Upper lobe of right lung (tissue), 1 donor: ENCODE measurements at places on chromosomes 2 and 18. TPM values are rescaled to one million over a fixed set of nuclear protein-coding genes. Genes with fewer than 3 reads are reported as not detected.

- DNase-seq, result no peak
- no peak overlapping the region for H3K27ac ChIP-seq
- H3K27me3 ChIP-seq, result no peaks in the 10 kb centered on the region
- H3K4me1 ChIP-seq, result peaks cover 10% of the 10 kb centered on the region
Measured at GRCh38 chr2:216739035-216739434, 43.7 kb upstream of the IGFBP5 start.

DNA sequence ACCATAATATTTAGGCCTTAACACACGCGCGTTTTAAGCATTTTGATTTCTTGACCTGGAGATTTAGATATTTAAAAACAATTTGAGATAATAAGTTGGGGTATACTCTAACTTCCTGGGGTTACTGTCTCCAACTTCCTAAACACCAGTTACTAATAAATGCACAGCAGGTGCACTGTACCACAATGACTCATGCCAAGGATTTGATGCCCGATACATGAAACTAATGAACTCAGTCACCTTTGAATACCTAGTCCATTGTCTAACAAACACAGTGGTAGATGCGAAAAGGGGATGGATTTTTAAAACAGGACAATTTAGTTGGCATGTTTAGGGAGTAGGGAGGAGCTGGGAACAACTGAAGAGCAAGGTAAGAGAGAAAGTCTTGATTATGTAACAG, 21.2 kb downstream of the CABYR start:
- H3K27ac ChIP-seq, result no peak overlapping the region
- no peaks in the 10 kb centered on the region for H3K4me1 ChIP-seq
- H3K27me3 ChIP-seq, result no peaks in the 10 kb centered on the region
- H3K36me3 ChIP-seq, result peaks cover 45% of the 10 kb centered on the region
- DNase-seq, result no peak

DNA sequence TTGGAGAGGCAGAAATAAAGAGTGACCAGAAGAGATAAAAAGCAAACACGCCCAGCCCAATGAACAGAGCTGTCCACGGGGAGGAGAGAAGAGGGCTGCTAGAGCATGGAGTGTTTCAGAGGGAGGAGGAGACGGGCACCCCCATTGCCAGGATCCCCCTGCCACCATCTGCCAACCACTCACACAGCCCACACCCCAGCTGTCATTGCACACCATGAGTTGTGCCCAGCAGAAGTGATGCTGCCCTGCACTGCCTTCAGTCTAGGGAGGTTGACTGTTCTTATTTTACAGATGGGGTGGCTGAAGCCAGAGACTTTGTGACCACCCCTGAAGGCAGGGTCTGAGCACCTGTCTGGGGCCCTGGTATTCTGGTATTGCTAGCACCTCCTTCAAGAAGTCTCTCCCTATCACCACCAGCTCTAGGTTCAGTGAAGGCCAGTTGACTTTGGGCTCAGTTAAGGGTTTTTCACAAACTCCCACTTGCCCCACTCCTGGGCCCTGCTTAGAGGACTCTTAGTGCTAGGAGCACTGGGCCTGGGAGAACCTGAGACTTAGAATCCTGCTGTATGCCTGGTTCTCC, 2.4 kb downstream of the FABP1 start:
- no peak overlapping the region for H3K4me3 ChIP-seq
- no peaks in the 10 kb centered on the region for H3K4me1 ChIP-seq
- DNase-seq, result no peak

GRCh38 chr2:88933980-88934379, 242.5 kb downstream of the RPIA start:
- H3K36me3 ChIP-seq, result no peaks in the 10 kb centered on the region
- H3K27me3 ChIP-seq, result no peaks in the 10 kb centered on the region
- no peak overlapping the region for H3K4me3 ChIP-seq
- no peaks in the 10 kb centered on the region for H3K4me1 ChIP-seq
- no peak overlapping the region for H3K27ac ChIP-seq

- DNase-seq, result peak; percentile 88
- no peaks in the 10 kb centered on the region for H3K36me3 ChIP-seq
- peak overlapping the region; percentile 78 for H3K27ac ChIP-seq
- no peak overlapping the region for H3K4me3 ChIP-seq
- H3K27me3 ChIP-seq, result no peaks in the 10 kb centered on the region
Measured at GRCh38 chr2:100197631-100198153, 55.3 kb upstream of the AFF3 start.

GRCh38 chr18:71371951-71372605, 1083.2 kb downstream of the SOCS6 start:
- H3K27ac ChIP-seq, result no peak overlapping the region
- H3K4me3 ChIP-seq, result no peak overlapping the region
- DNase-seq, result no peak
- no peaks in the 10 kb centered on the region for H3K4me1 ChIP-seq

DNA sequence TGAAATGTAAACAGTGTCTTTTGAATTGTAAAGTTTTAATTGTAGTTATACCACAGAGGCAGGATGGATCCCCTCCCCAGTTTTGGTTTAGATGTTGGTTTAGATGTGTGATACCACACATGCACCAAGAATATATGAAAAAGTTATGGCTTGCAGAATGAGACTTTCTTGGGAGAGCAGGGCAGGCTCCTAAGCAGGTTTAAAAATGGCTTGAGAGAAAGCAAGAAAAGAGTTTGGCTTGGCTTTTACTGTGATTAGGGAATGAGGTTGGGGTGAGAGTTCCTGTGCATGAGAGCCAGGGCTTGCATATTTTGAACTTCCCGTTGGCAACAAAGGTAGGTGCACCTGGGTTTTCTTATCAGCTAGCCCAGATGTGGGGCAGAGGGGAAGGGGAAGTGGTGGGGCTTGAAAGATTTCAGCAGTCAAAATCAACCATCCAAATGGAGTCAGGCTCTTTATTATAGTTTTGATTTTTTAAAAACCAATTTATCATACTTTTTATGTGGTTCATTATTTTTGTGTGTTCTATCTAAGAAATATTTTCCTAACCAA, 246.9 kb downstream of the MTX2 start:
- no peak overlapping the region for H3K27ac ChIP-seq
- H3K4me3 ChIP-seq, result no peak overlapping the region
- DNase-seq, result no peak

GRCh38 chr18:73669297-73669696, 478.3 kb downstream of the FBXO15 start:
- no peaks in the 10 kb centered on the region for H3K27me3 ChIP-seq
- H3K4me3 ChIP-seq, result no peak overlapping the region
- H3K4me1 ChIP-seq, result no peaks in the 10 kb centered on the region

DNA sequence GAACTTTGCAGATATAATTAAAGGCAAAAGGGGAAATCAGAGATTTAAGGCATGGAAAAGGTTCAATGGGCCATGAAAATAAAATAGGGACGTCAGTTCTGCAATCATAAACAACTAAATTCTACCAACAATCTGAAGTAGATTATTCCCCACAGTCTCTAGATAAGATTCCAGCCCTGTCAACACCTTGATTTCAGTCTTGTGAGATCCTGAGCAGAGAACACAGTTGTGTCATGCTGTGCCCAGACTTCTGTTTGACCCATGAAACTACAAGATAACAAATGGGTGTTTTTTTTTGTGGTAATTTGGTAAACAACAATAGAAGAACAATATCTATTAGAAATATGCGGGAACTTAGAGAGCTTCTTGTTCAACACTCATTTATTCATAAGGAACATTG, 66.2 kb upstream of the RIT2 start:
- no peak overlapping the region for H3K27ac ChIP-seq
- H3K4me3 ChIP-seq, result no peak overlapping the region
- no peaks in the 10 kb centered on the region for H3K36me3 ChIP-seq
- no peaks in the 10 kb centered on the region for H3K27me3 ChIP-seq
- H3K4me1 ChIP-seq, result no peaks in the 10 kb centered on the region
- no peak for DNase-seq

DNA sequence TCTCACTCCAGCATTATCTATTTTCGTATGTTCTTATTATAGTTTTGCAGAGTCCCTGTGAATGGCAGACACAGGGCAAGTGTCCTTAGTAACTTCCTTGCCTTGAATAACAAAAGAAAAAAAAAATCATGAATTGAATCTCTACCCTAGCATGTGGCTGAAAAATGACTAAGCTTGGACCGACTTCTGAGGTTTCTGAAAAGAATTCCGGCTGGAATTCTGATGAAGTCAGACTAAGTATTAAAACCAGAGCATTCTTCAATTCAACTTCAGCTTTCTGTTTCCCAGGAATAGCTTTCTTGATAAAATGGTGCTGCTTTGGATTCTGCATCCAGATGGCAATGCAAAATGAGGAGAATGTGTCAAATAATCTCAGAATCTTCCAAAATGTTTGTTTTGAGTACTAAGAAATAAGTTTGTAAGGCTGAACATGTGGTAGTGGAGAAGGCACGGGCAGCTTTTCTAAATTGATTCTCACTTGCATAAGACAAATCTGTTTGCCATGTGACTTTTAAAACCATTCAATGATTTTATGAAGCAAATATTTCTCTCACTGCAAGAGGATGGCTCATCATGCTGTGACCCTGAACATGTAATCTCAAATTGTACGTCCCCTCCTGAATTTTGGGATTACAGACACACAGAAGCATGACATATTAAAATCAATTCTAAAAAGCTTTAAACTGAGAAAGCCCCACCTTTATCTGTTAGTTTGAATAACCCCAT, 1462.8 kb upstream of the LRRTM1 start:
- no peaks in the 10 kb centered on the region for H3K27me3 ChIP-seq
- no peak overlapping the region for H3K27ac ChIP-seq
- H3K4me3 ChIP-seq, result no peak overlapping the region
- no peaks in the 10 kb centered on the region for H3K4me1 ChIP-seq
- H3K36me3 ChIP-seq, result no peaks in the 10 kb centered on the region
- no peak for DNase-seq

GRCh38 chr2:150681120-150681804, 193.8 kb upstream of the RND3 start:
- no peaks in the 10 kb centered on the region for H3K36me3 ChIP-seq
- no peaks in the 10 kb centered on the region for H3K27me3 ChIP-seq
- no peak for DNase-seq

- H3K36me3 ChIP-seq, result no peaks in the 10 kb centered on the region
- H3K27ac ChIP-seq, result no peak overlapping the region
- no peak overlapping the region for H3K4me3 ChIP-seq
- H3K4me1 ChIP-seq, result peaks cover 10% of the 10 kb centered on the region
Measured at GRCh38 chr18:8726281-8726680, 20.9 kb downstream of the MTCL1 start.

GRCh38 chr2:129464036-129464435, 515.4 kb upstream of the RAB6C start:
- no peak overlapping the region for H3K4me3 ChIP-seq
- no peaks in the 10 kb centered on the region for H3K36me3 ChIP-seq
- H3K27me3 ChIP-seq, result no peaks in the 10 kb centered on the region
- no peaks in the 10 kb centered on the region for H3K4me1 ChIP-seq
- DNase-seq, result no peak

- no peak for DNase-seq
- no peaks in the 10 kb centered on the region for H3K27me3 ChIP-seq
- no peaks in the 10 kb centered on the region for H3K4me1 ChIP-seq
- H3K4me3 ChIP-seq, result no peak overlapping the region
Measured at GRCh38 chr2:57862153-57862552, 184.5 kb upstream of the VRK2 start.

- H3K27ac ChIP-seq, result no peak overlapping the region
- no peak overlapping the region for H3K4me3 ChIP-seq
- no peak for DNase-seq
- no peaks in the 10 kb centered on the region for H3K27me3 ChIP-seq
Measured at GRCh38 chr2:190094316-190094871, 31.9 kb upstream of the MSTN start.

DNA sequence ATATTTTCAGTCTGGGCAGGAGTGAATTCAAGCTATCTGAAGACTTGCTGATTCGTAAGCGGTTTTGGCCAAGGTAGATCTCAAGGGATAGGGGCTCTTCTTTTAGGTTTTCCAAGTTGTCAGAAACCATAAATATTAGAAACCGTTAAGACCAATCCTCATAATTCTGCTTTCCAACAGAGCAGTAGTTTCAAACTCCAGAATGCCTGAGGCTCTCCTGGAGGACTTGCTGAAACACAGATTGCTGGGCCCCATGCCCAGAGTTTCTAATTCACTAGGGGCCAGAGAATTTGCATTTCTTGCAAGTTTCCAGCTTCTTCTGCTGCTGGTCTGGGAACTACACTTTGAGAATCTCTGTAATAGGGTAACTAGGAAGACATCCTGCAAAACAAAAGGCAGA, 1855.7 kb upstream of the CELF4 start:
- no peak overlapping the region for H3K4me3 ChIP-seq
- no peak overlapping the region for H3K27ac ChIP-seq
- no peaks in the 10 kb centered on the region for H3K27me3 ChIP-seq
- no peaks in the 10 kb centered on the region for H3K36me3 ChIP-seq
- H3K4me1 ChIP-seq, result no peaks in the 10 kb centered on the region

- H3K4me1 ChIP-seq, result no peaks in the 10 kb centered on the region
- H3K4me3 ChIP-seq, result no peak overlapping the region
Measured at GRCh38 chr2:239575931-239576445, 175.2 kb upstream of the HDAC4 start.

- H3K4me1 ChIP-seq, result no peaks in the 10 kb centered on the region
- H3K4me3 ChIP-seq, result no peak overlapping the region
- no peaks in the 10 kb centered on the region for H3K36me3 ChIP-seq
- DNase-seq, result no peak
Measured at GRCh38 chr2:123095219-123095835, 929.8 kb upstream of the CNTNAP5 start.

GRCh38 chr18:57004366-57005121, 142.3 kb upstream of the BOD1L2 start:
- H3K36me3 ChIP-seq, result no peaks in the 10 kb centered on the region
- no peak overlapping the region for H3K4me3 ChIP-seq
- H3K27ac ChIP-seq, result no peak overlapping the region
- DNase-seq, result no peak
- H3K4me1 ChIP-seq, result peaks cover 4% of the 10 kb centered on the region

DNA sequence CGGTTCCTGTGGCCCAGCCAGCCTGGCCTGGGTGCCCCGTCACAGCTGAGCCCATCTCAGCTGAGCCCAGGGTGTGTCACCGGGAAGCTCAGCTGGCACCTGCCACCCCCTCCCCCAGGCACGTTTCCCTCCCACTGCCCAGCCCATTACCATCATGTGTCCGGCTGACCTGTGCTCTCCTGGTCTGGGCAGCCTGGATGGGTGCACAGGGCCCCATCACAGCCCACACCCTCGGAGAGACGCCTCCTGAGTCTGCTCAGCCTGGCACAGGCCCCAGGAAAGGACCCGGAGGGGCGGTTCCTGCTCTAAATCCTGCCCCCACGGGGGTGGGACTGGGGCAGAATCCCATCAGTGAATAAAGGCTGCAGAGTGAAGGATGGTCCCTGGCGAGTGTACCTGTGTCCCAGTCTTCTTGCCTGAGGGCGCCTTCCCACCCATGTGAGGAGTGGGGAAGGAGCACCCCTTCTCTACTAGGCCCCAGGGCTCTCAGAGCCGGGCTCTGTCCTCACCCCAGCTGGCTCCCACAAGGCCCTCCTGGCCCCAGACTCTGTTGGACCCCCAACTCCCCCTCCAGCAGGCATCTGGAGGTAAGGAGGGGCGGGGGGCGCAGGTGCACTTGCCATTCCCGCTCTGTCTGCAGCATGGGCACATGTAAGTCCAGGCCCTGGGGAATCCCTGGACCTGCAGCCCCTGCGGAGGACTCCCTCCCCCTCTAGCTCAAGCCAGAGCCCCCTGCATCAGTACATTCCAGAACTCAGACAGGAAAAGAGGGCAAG, 21.2 kb downstream of the GPC1 start:
- no peaks in the 10 kb centered on the region for H3K36me3 ChIP-seq
- no peak overlapping the region for H3K27ac ChIP-seq
- no peak overlapping the region for H3K4me3 ChIP-seq
- DNase-seq, result no peak

ASPRV1 gene
- total RNA-seq, result 2.1 TPM

CDK15 gene
- total RNA-seq, result 6.0 TPM

FEV gene
- total RNA-seq, result not detected

SMYD1 gene
- not detected for total RNA-seq

KIF5C gene
- total RNA-seq, result 0.49 TPM

C2orf49 gene
- total RNA-seq, result 18.0 TPM

OR6B2 gene
- total RNA-seq, result not detected

HNRNPLL gene
- total RNA-seq, result 56.8 TPM

FABP1 gene
- total RNA-seq, result not detected

CTAGE1 gene
- not detected for total RNA-seq

MALL gene
- 154 TPM for total RNA-seq

LRP2 gene
- total RNA-seq, result 36.6 TPM
